Astrocyte of the spinal cord (primary cell): ENCODE measurements at places on chromosomes 5 and 9.
A peak's percentile ranks its signal among the peaks of the same experiment; 100 is the strongest.

GRCh38 chr9:121399883-121400607, 30.0 kb upstream of the STOM start:
- peak; percentile 81 for DNase-seq

DNA sequence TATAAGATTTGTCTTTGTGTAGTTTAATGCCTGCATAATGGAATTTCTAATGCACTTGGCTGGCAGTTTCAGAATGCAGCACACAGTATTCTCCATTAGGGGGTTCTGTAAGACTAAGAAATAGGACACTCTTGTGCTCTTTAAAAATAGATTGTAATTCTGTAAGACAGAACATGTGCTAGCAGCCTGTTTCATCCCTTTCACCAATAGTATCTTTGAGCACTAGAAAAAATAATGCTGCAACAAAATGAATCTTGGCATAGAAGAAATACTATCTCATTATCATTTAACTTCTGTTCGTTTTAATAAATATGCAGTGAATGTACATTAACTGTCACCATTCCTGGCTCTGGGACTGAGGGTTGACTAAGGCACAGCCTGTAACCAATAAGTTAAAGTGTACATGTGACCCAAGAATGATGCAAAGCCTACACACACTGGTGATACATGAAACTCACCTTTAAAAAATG, 23.8 kb upstream of the ZNF622 start:
- DNase-seq, result peak; percentile 67

DNA sequence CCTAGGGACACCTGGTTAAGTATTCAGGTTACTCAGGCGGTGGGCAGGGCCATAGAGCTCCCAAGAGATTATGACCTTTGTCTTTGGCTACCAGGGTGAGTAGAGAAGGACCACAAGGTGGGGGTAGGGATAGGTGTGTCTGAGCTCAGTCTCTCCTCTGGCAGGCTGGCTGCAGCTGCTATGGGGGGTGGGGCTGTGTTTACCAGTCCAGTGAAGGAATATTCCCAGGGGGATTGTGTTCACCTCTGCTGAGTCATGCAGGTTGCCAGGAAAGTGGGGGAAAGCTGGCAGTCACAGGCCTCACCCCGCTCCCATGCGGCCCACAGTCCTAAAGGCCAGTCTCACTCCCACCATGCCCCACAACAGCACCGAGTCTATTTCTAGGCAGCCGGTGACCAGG, 53.6 kb upstream of the POU5F2 start:
- DNase-seq, result no peak

DNA sequence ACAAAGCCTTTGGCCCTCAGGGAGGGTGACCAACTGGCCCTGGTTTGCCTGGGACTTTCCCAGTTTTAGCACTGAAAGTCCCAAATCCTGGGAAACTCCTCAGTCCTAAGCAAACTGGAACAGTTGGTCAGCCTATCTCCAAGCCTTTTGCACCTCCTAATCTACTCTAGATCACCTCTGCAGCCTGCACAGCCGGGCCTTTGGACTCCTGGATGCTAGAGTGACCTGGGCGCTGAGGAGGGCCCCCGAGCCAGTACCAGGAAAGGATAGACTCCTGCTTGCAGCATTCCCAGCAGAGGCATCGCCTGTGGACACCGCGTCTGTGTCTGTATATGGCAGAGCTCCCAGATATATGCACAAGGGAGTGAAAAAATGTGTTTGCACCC, 15.1 kb downstream of the IRF1 start:
- no peak for DNase-seq

DNA sequence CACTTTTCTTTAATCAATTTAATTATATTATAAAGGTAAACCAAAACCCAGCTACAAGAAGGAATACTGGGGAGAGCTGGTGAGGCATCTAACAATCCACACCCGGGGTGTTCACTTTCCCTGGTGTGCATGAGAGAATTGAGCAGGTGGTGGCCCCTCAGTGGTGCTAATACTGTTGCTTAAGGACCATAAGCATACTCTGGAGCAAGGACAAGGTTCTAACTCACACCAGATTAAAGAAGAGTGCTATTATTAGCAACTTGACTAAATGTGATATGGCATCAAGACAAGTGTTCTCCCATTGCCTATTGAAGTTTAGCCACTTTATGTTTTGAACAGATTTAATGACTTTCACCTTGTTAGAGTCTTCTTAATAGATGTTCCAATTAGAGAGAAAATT, 8.8 kb downstream of the RGS7BP start:
- DNase-seq, result no peak

- DNase-seq, result no peak
Measured at GRCh38 chr9:117232281-117232680, 182.6 kb downstream of the ASTN2 start.

DNA sequence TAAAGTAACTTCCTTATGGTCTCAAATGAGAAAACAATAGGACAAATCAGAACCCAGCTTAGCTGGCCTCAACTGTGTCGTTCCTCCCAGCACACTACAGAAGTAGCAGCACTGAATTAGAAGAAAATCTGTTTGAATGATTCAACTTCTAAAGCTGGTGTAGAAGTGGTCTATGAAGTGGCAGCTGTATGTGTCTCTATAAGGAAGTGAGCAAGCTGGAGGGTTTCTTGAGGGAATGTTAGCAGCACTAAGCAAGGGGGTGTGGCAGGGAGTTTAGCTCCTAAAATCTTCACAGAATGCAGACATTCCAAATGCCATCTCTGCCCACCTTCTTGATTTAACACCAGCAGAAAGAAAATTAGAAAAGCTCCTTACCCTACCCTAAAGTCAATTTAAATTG, 4.1 kb downstream of the KLF9 start:
- DNase-seq, result peak; percentile 61

- DNase-seq, result no peak
Measured at GRCh38 chr9:83956086-83956435, 24.0 kb downstream of the HNRNPK start.
